ENCODE measurements at places on chromosomes 3 and 15. TPM values are rescaled to one million over a fixed set of nuclear protein-coding genes. Genes with fewer than 3 reads are reported as not detected.

PCSK6 gene
- 0.10 TPM for polyA plus RNA-seq

RLBP1 gene
- not detected for polyA plus RNA-seq

MUC20 gene
- not detected for polyA plus RNA-seq

SQOR gene
- 98.4 TPM for polyA plus RNA-seq

MEGF11 gene
- 0.21 TPM for polyA plus RNA-seq

SEMA5B gene
- not detected for polyA plus RNA-seq

NTRK3 gene
- polyA plus RNA-seq, result not detected

PCOLCE2 gene
- not detected for polyA plus RNA-seq

AGBL1 gene
- not detected for polyA plus RNA-seq

CPB1 gene
- not detected for polyA plus RNA-seq

MASP1 gene
- polyA plus RNA-seq, result not detected

PIERCE2 gene
- polyA plus RNA-seq, result not detected

WNT5A gene
- not detected for polyA plus RNA-seq

CHMP2B gene
- 48.4 TPM for polyA plus RNA-seq

CHST13 gene
- polyA plus RNA-seq, result not detected

SAXO2 gene
- polyA plus RNA-seq, result not detected

RASL12 gene
- not detected for polyA plus RNA-seq

C15orf62 gene
- polyA plus RNA-seq, result not detected

SLC12A6 gene
- 18.5 TPM for polyA plus RNA-seq

FAM131A gene
- 2.2 TPM for polyA plus RNA-seq

ARGFX gene
- not detected for polyA plus RNA-seq

PIGBOS1 gene
- polyA plus RNA-seq, result 63.0 TPM

RBP2 gene
- polyA plus RNA-seq, result not detected

IL5RA gene
- not detected for polyA plus RNA-seq

PLAAT1 gene
- polyA plus RNA-seq, result not detected

ACKR2 gene
- 0.35 TPM for polyA plus RNA-seq

IFT57 gene
- 41.2 TPM for polyA plus RNA-seq

BOC gene
- polyA plus RNA-seq, result not detected

MAGEL2 gene
- polyA plus RNA-seq, result not detected

Data from CD4-positive, CD25-positive, alpha-beta regulatory T cell (primary cell).